ENCODE measurements at places on chromosomes 3 and 15. TPM values are rescaled to one million over a fixed set of nuclear protein-coding genes. Genes with fewer than 3 reads are reported as not detected.

Gene FBXL22
- 6.3 TPM for polyA plus RNA-seq

Gene SLC28A1
- polyA plus RNA-seq: 33.1 TPM

Gene HSPBAP1
- 13.2 TPM for polyA plus RNA-seq

Gene VGLL3
- 7.4 TPM for polyA plus RNA-seq

- no peak overlapping the region for H3K27ac ChIP-seq
- H3K27me3 ChIP-seq: no peaks in the 10 kb centered on the region
- H3K4me3 ChIP-seq: no peak overlapping the region
- no peaks in the 10 kb centered on the region for H3K4me1 ChIP-seq
- H3K36me3 ChIP-seq: no peaks in the 10 kb centered on the region
These were observed 281.2 kb upstream of the THBS1 start for GRCh38 chr15:39299486-39300267.

GRCh38 chr15:76625267-76625666, 279.9 kb downstream of the SCAPER start:
- no peak for DNase-seq
- H3K4me1 ChIP-seq: no peaks in the 10 kb centered on the region
- H3K4me3 ChIP-seq: no peak overlapping the region
- H3K36me3 ChIP-seq: peaks cover 7% of the 10 kb centered on the region
- H3K27me3 ChIP-seq: no peaks in the 10 kb centered on the region

DNA sequence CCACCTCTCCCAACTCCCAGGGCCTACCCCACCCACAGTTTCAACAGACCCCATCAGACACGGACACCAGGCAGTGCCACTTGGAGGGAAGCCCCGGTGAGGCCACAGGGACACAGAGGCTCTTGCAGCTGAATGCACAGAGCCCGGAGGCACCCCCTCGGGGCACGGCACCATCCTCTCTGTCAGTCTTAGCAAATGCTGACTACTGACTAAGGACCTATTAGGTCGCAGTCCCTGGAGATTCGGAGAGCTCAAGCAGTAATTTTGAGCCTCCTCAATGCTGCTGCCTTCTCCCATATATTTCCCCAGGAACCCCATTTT, 79.9 kb downstream of the VGLL4 start:
- no peak overlapping the region for H3K27ac ChIP-seq
- no peak overlapping the region for H3K4me3 ChIP-seq
- peaks cover 79% of the 10 kb centered on the region for H3K36me3 ChIP-seq
- no peaks in the 10 kb centered on the region for H3K4me1 ChIP-seq

Data from large intestine (tissue), 12 donors.